Fibroblast of the aortic adventitia (primary cell): ENCODE measurements at places on chromosomes 12 and 14. TPM values are rescaled to one million over a fixed set of nuclear protein-coding genes. Genes with fewer than 3 reads are reported as not detected.

- DNase-seq, result peak; percentile 24
These were observed 8.0 kb downstream of the CLEC12B start for GRCh38 chr12:10018386-10018785.

- DNase-seq, result no peak
These were observed 11.0 kb downstream of the SERPINA9 start for GRCh38 chr14:94465042-94465441.

DTX1 gene
- 0.16 TPM in 1 of 2 replicates, not detected in the other for total RNA-seq

DNA sequence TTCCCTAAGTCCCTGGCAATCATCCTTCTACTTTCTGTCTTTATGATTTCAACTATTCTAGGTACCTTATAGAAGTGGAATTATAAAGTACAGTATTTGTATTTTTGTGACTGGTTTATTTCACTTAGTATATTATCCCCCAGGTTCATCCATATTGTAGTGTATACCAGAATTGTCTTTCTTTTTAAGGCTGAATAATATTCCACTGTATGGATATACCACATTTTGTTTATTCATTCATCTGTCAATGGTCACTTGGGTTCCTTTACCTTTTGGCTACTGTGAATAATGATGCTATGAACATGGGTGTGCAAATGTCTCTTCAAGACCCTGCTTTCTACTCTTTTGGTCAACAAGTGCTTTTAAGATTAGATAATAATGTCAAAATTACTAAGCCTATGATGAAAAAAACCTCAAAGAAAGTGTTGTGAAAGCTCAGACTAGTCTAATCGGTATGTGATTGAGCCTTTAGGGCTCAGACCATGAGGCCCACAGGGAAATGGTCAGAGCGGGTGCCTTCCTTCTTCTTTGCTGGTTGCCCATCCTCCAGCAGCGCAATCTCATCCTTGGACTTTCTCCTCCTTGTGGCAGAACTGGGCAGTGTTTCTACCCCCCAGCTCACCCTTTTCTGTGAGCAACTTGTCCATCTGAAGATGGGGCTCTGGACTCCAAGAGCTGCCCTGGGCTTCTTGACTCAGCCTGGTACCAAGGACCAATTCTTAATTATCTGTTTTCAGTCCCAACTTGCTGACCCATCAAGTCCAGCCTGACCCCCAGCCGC lies 105.4 kb downstream of the TTC8 start:
- no peak for DNase-seq

DNA sequence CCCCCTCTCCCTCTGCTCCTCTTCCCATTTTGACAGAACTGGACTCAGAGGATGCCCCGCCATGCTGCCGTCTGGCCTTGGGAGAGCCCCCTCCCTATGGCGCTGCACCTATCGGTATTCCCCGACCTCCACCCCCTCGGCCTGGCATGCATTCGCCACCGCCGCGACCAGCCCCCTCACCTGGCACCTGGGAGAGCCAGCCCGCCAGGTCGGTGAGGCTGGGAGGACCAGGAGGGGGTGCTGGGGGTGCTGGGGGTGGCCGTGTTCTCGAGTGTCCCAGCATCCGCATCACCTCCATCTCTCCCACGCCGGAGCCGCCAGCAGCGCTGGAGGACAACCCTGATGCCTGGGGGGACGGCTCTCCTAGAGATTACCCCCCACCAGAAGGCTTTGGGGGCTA lies 1.5 kb downstream of the NFATC4 start:
- no peak for DNase-seq

- DNase-seq, result peak; percentile 19
These were observed 13.6 kb upstream of the PPM1A start for GRCh38 chr14:60235440-60235839.

GARIN6 gene
- total RNA-seq, result not detected in 2 replicates

GSC gene
- 2.1 and 2.5 TPM in 2 replicates for total RNA-seq

DNA sequence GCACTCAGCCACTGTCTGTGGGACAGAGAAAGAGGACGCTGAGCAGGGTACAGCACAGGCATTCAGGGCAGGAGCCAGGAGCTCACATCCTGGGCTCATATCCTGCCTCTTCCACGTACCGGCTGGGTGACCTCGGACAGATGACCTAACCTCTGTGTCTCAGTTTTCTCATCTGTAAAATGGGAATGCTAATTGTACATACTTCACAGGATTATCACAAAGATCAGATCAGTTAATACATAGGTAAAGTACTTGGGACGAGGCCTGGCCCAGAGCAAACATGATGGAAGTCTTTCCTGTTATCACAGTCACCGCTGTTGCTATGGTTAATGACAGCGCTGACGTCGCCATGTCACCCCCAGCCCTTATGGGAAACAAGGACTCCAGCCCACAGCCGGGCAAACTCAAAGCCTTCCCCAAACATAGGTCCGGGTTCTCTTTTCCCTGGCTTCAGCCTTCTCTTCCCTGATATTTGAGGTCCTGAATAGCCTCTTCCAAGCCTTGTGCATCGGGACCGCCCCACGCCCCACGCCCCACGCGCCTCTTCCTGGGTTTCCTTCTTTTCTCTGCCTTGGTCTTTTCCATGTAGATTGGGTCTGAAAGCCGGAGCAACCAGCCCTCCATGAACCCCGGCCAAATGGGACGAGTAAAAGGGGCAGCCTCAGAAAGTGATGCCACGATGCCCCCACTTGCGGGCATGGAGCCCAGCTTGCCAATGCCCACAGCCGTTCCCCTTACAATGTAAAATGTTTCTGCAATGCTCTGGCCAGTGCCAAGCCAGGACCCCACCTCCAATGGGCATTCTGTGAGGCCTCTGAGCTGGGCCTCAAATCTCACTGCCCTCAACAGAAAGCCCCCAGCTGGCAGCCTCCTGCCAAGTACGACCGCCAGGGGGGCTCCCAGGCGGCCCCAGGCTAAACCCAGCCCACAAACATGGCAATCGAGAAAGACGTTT lies 125.4 kb downstream of the RFLNA start:
- no peak for DNase-seq

DNA sequence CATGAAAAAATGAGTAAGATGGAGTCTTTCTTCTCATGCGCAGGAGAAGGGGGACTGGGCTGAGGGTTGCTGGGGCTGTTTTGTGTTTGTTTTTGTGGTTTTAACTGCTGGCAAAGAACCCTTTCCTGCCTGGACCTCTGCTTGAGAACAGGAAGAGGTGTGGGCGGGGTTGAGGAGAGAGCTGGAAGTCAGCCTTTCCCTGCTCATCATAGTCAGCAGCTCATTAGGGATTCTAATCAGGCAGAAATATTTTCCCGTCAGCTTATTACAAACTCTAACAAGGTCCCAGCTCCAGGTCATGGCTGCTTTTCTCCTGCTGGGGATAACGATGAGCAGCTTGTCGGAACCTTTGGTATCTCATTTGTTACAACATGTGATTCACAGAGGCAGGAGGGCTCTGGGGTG lies 185.0 kb upstream of the NRXN3 start:
- peak; percentile 15 for DNase-seq

STON2 gene
- 3.3 and 4.5 TPM in 2 replicates for total RNA-seq

GRCh38 chr12:65822732-65823512 lies 1.4 kb upstream of the HMGA2 start:
- peak; percentile 65 for DNase-seq
